ENCODE measurements at places on chromosomes 1 and 21.

GRCh38 chr1:50422675-50422945 lies 633 bp downstream of the DMRTA2 start:
- DNase-seq, result no peak

DNA sequence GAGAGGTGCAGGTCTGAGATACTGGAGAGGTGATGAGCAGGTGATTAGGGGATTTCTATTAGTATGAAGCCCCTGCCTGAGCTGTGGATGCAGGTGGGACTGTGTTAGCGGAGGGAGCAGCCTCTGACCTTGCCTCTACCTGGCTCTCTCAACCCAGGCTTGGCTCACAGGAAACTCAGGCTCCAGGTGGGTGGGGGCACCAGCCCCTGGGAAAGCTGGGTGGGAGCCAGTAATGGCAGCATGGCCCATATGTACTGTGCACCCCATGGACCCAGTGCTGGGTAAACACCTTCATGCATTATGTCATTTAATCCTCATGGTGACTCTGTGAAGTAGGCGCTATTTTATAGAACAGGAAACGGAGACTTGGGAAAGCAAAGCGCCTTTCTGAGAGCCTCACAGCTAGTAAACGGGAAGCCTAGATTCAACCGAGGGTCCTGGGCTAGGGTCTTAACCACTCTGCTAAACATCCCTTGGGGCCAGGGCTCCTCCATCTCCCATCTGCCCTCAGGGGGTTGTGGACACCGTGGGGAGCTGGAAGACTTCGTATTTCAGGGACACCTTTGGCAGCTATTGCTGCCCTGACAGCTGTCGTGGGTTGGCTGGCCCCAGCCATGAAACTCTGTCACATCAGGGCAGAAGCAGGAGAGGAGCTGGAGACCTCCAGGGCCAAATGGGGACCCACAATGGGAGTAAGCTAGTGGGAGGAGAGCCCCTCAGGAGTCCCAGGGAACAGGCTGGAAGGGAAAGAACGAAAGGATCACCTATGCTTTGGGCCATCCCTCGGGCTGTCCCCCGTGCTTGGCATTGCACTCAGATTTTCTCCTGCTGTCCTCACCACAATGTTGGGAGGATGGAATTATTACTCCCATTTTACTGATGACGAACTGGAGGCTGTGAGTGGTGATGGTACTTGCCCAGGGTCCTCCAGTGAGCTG lies 59.6 kb upstream of the CSF3R start:
- no peak for DNase-seq

DNA sequence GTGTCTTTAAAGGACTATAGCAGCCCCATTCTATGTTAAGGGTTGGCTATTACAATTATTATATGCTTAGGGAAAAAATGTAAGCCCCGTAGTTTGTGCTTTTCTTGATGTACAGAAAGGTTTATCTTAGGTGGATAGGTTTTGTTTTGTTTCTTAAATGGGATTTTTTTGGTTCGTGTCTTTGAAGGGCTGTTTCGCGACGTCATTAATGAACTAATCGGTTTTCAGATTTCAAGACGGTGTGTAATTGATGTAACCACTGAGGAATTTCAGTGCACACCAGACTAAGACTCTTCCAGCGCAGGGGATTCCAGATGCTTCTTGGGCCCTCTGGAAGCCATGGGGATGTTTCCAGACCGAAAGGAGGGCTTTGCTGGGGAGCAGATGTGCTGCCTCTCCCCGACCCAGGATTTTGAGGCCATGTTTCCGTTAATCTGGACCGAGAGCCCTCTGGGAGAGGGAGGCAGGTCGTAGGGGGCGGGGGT lies 4.8 kb upstream of the SIM2 start:
- no peak for DNase-seq

GRCh38 chr1:81920886-81921285 lies 120.2 kb downstream of the ADGRL2 start:
- no peak for DNase-seq

- no peak for DNase-seq
Observed at GRCh38 chr1:11735531-11735853, 444 bp upstream of the AGTRAP start.

Measured in AG09319 (cell line).